ENCODE measurements at places on chromosomes 12 and 14. TPM values are rescaled to one million over a fixed set of nuclear protein-coding genes. Genes with fewer than 3 reads are reported as not detected.

GRCh38 chr14:71487941-71488340, 444.3 kb upstream of the RGS6 start:
- no peak for DNase-seq

DNA sequence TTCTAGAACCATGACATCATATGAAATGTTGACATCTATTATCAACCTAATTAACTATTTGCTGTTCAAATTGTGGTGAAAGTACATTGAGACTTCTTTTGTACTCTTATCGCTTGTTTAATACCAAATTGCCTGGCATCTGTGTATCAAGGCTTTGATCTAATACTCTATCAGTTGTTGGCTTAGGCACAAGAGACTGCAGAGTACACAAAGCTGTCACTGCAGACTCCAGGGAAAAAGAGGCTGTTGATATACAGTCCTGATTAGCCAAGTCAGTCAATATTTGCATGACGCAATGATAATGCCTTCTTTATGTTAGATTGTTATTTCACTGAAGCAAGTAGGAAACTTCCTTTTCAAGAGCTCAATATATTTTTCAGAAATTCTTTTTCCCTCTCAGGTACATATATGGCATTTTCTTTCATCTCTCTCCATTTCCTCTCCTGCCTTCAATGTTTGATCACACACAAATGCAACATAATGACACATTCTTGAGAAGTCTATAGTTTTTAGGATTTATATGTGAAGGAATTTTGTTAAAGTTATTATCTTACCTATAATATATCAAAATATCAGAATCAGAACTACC, 32.3 kb upstream of the PTCSC3 start:
- DNase-seq = no peak

DNA sequence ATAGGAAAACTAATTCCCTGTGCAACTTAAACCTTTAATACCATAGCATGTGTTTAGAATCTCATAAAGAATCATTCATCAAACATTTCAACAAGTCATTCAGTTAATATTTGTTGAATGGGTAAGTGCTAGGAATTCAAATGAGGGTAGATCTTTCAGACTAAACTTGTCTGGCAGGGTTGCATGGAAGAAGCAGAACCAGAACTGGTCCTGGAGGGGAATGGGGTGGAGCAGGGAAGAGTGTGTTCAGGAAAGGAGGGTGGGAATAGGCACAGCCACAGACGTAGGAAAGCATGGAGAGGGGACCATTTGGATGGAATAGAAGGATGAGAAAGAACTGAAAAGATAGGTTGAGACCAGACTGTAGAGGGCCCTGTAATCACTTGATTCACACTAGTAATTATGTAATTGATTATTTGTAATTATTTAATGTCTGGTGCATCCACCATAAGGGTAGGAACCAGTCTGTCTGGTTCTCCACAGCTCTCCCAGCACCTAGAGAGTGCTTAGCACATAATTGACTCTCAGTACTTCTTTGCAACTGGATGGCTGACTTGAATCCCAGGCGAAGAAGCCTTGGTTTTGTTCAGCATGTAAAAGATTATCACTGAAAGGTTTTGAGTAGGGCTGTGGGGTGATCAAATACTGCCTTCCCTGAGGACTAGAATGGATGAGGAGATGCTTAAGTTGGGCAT, 3.0 kb upstream of the MAP3K9 start:
- no peak for DNase-seq

- DNase-seq = no peak
Measured at GRCh38 chr14:93322929-93323599, 9.8 kb downstream of the BTBD7 start.

DNA sequence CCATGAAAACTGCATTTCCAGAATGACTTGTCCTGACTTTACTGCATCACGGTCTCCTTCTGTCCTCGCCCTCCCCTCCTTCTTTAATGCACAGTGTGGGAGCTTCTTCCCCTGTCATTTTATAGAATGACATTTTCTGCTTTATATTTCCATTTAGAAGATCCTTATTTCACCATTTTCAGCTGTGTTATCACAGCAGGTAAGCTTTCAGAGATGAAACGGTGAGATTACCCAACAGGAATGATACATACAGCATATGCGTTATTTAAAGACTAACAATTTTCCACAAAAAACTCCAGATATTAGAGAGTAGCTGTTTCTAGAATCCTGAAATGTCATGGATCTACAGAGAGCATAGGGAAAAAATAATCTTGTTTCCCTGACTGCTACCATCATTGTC, 27.3 kb upstream of the PZP start:
- DNase-seq = no peak

The CPSF2 gene
- 64.3 TPM for polyA plus RNA-seq

The GLT8D2 gene
- 17.7 TPM for polyA plus RNA-seq

The TOMM20L gene
- 1.4 TPM for polyA plus RNA-seq

The BEST3 gene
- 0.24 TPM for polyA plus RNA-seq

The MEG3 gene
- polyA plus RNA-seq = 127 TPM

The MIP gene
- polyA plus RNA-seq = not detected

The ATP2B1 gene
- polyA plus RNA-seq = 117 TPM

- DNase-seq = no peak
Measured at GRCh38 chr14:50060871-50061663, 55.3 kb downstream of the VCPKMT start.

The RERG gene
- polyA plus RNA-seq = 32.8 TPM

- no peak for DNase-seq
Measured at GRCh38 chr14:21003788-21004346, 4.8 kb downstream of the SLC39A2 start.

DNA sequence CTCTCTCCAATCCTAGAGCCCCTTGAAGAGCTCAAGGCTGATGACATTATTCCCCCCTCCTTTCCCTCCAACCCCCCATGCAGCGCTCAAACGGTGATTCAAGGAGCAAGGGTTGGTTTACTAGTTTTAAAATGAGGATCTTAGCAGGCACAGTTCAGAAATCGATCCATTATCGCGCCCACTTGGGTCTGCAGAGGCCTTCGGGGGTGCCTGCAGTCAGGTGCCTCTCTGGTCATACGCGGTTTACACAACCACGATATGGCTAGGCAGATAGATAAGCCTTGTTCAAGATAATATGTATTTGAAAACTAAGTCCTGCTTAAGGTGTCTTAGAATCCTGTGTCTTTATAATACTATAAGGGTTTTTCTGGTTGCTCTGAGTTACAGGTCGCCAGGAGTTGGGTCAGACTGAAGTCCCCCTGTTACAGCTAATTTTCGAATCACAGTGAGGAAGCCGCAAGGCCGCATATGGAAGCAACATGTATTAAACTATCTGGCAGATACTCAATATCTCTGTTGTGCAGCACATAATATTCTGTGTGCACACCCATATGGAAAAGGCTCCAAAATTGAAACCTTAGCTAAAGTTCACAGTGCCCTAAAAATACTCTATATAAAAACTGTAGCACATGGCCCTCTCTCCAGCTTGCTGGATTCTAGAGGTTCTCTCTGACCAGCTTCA, 10.0 kb downstream of the BHLHE41 start:
- no peak for DNase-seq

- DNase-seq = no peak
Measured at GRCh38 chr12:90773491-90773890, 181.5 kb downstream of the CCER1 start.

The GYS2 gene
- not detected for polyA plus RNA-seq

DNA sequence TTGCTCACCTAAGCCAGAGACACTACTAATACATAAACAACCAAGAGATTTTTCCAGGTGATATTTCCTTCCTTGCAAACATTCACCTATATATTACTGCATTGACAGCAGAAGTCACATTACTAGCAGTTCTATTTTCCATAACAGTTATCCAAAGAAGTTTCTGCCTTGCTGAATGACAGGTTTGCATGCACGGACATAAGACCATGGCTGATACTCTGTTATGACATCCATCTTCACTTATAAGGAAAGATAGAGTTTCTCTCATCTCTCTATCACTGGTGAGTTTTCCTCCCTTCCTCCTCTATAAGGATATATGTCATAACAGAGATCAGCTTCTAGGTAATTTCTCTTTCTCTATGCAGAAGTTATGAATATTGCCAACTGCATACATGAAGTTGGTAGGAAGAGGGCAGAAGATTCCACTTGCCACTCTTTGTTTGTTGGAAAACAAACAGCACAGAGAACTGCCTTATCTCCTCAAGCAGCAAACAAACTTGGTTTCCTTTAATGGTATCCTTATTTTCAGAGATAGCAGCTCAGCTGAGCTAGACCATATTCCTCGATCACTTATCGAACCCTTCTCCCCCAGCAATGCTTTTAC, 557.0 kb downstream of the VRK1 start:
- DNase-seq = no peak

DNA sequence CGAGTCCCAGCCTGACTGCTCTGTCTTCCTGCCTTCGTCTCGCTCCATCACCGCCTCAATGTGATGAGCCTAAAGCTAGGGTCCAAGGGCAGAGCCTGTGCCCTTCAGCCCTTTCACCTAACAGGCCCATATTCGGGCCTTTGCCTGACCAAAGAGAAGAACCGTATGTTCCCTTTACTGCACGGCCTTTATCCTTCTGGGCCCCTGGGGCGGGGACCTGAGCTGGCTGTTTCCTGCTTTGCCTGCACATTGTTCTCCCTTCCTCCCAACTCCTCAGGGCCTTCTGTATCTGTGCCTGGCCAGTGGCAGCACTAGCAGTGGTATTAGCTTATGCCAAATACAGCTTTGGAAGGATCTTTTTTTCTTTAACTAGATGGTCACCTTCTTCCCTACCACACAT, 8.5 kb upstream of the MYL6B start:
- no peak for DNase-seq

DNA sequence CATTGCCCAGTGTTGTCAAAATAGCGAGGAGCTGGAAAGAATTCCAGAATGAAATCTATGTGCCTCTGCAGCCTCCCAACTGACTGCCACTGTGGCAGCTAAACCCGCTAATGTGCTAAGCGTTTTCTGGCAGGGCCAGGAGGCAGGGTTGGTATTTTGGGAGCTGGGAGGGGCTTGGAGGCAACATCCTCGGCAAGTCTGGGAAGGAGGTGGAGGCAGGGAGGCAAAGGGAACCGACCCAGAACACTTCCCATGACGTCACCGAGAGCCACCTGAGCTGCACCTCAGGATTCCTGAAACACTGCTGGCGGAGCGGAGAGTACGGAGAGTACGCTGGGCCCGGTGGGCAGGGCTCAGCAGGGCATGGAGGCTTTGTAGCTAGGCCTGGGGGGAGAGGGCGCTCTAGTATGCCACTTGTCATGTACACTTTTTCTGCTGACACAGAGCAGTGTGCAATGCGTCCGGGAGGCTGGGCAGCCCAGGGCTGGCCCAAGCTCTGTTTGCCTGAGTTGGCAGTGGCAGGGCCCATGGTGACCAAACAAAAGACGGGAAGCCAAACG, 81.5 kb downstream of the DPF3 start:
- DNase-seq = peak; percentile 45

The PPP4R4 gene
- polyA plus RNA-seq = 0.16 TPM

GRCh38 chr12:132428936-132429601, 60.9 kb upstream of the FBRSL1 start:
- no peak for DNase-seq

GRCh38 chr12:33759279-33759678, 263.0 kb upstream of the ALG10 start:
- DNase-seq = no peak

DNA sequence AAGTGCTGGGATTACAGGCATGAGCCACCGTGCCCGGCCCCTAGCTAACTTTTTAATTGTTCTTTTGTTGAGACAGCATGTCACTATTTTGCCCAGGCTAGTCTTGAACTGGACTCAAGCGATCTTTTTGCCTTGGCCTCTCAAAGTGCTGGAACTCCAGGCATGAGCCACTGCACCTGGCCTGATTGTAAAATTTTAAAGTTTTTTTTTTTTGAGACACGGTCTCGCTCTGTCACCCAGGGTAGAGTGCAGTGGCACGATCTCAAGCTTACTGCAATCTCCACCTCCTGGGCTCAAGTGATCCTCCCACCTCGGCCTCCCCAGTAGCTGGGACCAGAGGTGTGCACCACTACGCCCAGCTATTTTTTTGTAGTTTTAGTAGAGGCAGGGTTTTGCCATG, 79.1 kb upstream of the SINHCAF start:
- no peak for DNase-seq

DNA sequence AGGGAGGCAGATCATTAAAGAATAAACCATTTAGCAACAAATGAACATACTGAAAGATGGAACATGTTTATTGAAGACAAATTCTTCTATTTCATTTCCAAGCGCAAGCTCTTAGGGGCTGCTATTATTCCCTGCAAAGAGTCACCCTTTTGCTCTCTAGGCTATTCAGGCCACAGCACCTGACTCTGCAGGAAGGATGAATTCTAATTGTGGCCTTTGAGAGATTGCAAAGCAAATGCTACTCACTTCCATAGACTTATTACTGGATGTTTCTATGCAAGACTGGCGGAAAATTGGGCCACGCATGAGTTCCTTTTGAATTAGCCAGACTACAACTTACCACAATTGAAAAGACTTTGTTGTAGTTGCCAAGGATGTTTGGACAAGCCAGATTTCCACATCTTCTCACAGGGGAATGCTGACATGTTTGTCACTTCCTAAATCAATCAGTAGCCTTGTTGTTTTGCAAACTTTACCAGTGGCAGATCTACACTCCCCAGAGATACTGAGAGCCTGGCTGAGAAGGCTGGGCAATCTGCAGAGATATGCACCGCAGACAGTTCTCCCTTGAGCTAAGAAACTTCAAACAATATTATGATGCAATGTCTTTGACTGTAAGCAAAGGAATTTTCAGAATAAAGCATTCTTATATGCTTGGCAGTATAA, 334.3 kb upstream of the SYT1 start:
- no peak for DNase-seq

- no peak for DNase-seq
Measured at GRCh38 chr12:105256011-105256410, 20.0 kb upstream of the APPL2 start.

The GLIPR1L1 gene
- polyA plus RNA-seq = 0.40 TPM

The RGS6 gene
- 1.6 TPM for polyA plus RNA-seq

GRCh38 chr14:28242895-28243294, 523.7 kb upstream of the FOXG1 start:
- DNase-seq = no peak

The CRIP1 gene
- 27.1 TPM for polyA plus RNA-seq

The OTOGL gene
- polyA plus RNA-seq = 0.55 TPM

DNA sequence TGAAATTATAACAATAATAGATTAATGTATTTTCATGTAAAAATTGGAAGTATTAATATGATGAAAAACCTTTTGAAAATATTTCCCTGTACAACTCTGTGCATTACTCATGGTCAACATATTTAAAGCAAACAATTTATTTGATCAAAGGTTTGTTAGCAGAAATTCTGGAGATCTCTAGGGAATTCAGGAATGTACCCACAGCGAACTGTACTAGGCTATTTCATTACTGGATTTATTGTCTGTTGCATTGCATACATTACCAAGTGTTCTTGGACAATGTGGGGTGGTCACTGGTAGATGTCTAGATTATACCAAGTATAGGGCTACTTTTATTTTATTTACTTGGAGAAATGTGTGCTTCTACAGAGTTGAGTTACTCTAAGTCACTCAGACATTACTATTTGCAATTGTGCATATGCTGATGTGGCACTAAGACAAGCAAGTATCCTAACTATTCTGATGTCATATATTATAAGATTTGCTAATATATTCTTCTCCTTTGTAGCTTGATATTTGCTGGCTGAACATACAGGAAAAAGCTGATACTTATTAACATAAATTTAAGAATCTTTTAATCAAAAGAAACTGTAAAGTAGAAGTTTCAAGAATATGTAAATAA, 323.3 kb downstream of the CCER1 start:
- DNase-seq = no peak

All from right renal pelvis (tissue), 4 donors.